Posterior cingulate gyrus (tissue), 11 donors: ENCODE measurements at places on chromosomes 6 and 20.
A peak's percentile ranks its signal among the peaks of the same experiment; 100 is the strongest.

- no peak for DNase-seq
Measured at GRCh38 chr6:77816766-77817270, 164.0 kb downstream of the MEI4 start.

DNA sequence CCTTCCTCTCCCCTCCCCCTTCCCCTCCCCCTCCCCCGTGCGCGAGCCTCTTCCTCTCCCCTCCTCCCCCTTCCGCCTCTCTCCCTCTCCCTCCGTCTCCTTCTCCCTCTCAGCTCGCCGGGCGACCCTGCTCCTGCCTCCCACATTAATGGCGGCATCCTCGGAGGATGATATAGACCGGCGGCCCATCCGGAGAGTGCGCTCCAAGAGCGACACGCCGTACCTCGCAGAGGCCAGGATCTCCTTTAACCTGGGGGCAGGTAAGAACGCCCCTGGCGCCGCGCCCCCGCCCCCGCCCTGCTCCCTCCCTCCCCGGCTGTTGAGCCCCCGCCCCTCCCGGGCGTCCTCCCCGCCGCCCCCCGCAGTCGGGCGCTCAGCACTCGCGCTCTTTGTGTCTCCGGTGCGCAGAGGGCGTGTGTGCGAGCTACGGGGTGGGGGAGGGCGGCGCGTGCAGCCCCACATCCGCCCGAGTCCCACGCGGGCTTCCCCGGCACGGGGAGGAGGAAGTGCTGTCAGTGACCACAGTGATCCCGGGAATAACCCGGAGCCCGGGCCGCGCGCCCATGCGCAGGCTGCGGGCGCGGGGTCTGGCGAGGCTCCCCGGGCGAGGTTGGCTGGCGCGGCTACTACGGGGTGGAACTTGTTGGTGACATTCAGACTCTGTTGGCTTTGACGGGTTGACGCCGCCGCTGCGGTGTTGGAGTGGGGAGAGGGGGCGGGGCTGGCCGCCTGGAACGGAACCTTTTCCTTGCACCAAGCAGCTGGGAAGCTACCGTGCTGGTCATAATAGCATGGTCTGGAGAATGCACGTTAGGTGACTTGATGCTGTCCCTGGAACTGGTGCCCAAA is 33.2 kb downstream of the PHACTR1 start:
- DNase-seq: peak; percentile 90

DNA sequence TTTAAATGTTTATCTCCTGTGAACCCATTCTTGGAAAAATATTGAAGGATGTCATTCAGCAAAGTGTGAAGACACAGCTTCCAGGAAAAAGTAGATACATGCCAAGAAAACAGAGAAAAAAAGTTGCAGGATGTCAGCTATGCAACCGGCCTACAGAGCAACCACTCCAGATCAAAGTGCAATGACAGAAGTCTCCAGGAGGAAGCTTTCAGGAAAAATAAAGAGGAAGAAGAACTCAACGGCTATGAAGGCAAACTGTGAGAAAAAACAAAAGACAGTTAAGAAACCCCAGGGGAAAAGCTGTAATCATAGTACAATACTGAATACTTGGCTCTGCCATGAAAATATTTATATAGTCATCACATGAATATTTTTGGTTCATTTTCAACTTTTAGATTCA is 30.6 kb downstream of the REPS1 start:
- DNase-seq: no peak

DNA sequence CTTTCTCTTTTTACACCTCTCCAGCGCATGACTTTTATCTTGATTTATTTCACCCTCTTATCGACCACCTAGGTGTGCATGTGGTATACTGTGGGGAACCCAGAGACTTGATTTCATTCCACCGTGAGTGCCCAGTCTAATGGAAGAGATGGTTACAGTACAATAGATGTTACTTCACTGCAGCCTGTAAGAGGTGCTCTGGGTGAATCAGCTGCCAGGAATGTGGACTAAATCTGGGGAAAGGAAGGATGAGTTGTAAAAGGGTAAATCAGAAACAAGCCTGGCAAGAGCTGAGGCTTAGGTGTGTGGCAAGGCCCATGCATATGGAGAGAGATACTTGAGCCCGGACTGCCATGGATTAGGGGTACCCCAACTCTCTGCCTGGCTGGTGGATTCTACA is 7.4 kb downstream of the STK35 start:
- no peak for DNase-seq

- DNase-seq: no peak
Measured at GRCh38 chr20:53959911-53960578, 110.3 kb downstream of the BCAS1 start.

DNA sequence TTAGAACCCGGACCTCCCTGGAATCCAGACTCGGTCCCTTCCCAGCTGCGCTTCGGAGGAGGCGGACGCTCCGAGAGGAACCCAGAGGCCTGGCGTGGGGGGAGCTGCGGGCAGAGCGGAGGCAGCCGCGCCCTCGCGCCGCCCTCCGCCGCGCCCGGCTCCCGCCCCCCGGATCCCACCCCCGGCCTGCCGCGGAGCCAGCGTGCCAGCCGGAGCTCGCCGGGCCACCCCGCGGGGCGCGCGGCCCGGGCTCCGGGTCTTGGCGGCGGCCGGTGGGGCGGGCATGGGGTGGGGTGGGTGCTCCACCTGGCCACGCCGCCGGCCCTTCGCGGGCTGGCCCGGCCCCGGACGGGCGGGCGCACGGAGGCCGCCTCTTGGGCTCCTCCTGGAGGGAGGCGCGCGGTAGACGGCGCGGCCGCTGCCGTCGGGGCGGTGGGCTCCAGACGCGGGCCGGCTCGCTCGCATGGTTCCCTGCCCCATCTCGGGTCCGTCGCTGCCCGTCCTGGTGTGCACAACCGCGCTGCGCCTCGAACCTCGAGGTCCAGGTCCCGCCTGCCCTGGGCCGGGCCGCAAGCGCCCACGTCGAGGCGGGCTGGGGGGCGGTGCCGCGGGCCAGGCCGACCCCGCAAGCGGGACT is 592 bp upstream of the CDYL start:
- DNase-seq: peak; percentile 64

DNA sequence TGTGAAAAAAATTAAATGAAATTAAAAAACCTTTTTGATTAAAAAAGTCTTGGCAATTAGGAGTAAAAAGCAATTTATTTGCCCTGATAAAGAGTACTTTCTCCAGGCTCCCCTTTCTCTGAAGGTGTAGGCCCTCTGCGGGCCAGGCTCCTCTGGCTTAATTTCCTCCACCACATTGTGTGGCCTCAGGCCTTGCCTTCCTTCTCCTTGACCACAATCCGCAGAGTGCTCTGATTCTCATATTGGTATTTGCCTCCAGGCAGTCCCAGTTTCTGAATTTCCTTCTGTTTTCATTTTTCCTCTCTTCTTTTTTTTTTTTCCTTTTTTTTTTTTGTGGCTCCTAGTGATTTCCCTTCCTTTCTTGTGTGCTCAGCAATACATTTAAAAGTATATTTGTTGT is 96.4 kb downstream of the AIG1 start:
- no peak for DNase-seq

DNA sequence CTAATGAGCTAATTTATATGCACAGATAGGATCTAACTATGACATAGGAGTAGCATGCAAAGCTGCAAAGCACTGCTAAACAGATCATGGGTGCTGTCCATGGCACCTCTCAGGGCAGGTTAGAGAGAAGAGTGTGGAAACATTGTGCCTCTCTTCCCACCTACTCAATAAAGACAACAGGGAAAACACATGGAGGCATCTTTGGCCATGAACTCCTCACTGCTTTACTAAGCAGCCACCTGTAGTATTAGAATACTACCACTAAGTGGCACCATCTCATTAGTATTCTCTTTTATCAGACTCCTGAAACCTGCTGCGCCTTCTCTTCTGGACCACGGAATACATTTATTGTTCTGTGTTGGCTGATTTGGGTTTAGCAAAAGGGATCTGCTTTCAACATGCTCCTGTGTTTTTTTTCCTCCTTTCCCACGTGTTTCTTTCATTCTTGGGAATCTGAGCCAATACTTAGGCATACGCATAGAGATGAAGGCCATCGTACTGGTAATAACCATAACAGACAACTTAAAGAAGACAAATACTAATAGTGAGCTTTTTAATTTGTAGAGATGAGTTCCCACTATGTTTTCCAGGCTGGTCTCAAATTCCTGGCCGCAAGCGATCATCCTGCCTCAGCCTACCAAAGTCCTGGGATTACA is 9.4 kb upstream of the HDDC2 start:
- no peak for DNase-seq
